ENCODE measurements at places on chromosomes 3 and 15.

- no peak for DNase-seq
Measured at GRCh38 chr3:58693940-58694850, 27.6 kb upstream of the FAM3D start.

DNA sequence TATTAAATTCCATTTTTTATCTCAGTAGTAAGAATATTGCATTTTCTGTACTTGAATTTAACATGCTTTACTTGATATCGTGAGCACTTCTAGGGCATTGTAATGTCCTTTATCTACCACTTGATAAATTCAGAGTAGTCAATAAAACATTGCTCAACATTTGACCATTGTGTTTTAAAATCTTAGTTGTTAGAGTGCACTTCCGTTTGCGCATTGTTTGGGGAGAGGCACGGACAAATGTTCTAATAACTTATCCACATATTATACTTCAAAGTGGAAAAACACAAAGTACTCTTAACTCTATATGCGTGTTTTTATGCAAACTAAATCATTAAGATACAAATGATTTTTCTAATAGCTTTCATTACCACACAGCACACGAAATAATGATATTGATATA lies 419 bp downstream of the FAM227B start:
- DNase-seq = no peak

DNA sequence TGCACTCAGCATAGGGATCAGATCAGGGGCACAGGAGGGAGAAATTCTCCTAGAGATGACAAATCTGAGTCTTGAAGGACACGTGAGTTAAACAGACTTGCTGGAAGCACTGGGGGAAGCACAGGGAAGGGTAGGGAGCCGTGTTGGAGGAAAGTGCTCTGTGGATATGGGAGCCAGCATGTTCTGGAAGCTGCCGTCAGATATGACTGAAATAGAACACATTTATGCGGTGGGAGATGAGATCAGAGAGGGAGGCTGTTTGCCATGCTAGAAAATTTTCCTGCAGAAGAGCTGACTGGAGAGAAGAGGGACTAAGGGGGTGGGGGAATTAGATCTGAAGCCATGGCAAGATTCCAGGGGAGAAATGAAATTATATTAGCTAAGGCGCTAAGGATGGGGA lies 1.8 kb downstream of the TAMM41 start:
- DNase-seq = no peak

GRCh38 chr3:141979050-141979671 lies 102.7 kb downstream of the ATP1B3 start:
- DNase-seq = no peak

DNA sequence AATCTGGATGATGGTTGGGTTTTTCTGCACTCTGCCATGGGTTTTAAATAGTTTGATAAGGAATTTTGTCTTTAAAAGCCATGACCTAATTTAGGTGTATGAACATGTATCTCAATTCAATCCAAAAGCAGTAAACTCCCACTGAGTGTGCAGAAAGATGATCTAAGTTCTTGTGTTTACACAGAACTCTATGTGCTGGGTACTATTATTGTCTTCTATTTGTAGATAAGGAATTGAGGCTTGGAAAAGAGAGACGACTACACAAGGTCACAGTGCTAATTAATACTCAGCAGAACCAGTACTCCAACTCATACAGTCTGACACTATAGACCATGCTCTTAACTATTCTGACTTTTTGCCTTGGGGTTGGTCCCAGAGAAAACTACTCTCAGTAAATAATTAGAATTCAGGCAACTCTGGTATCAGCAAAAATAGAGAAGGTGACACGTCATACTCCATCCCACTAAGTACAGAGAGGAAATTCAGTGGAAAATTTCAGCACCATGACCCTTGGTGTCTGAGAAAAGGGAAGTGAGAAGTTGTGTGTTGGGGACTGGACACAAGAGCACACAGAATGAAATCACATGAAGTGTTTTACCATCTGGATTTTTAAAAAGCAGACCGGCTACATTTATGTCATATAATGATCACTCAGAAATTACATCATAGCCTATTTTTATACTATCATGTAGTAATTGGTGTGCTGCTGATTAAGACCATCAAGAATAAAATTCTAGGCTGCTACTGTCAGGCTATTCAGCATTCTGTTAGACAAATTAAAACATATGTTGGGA lies 18.3 kb upstream of the MYH15 start:
- no peak for DNase-seq
